ENCODE measurements at places on chromosomes 1 and 21.

GRCh38 chr21:33359446-33359845, 34.7 kb downstream of the IFNAR1 start:
- no peak for DNase-seq

- peak; percentile 63 for DNase-seq
Measured at GRCh38 chr21:42513985-42514882, 582 bp downstream of the SLC37A1 start.

GRCh38 chr1:87506147-87506546, 177.5 kb downstream of the LMO4 start:
- no peak for DNase-seq

- DNase-seq = no peak
Measured at GRCh38 chr21:31347435-31348032, 3.5 kb upstream of the TIAM1 start.

DNA sequence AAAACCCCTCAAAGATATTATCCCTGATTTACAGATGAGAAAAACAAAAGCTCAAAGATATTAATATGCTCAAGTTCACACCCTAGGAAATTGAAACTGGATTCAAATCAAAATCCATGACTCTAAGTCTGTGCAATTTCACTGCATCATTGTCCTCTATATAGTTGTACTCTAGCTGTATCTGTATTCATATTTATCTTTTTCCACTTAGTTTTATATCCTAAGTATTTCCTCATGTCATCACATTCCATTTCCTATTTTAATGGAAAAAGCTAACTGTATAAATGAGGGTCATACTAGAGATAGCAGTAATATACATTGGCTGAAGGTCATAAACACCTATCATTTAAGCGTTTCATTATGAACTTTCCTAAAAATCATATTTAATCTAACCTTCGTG, 42.2 kb upstream of the RALGPS2 start:
- DNase-seq = no peak

DNA sequence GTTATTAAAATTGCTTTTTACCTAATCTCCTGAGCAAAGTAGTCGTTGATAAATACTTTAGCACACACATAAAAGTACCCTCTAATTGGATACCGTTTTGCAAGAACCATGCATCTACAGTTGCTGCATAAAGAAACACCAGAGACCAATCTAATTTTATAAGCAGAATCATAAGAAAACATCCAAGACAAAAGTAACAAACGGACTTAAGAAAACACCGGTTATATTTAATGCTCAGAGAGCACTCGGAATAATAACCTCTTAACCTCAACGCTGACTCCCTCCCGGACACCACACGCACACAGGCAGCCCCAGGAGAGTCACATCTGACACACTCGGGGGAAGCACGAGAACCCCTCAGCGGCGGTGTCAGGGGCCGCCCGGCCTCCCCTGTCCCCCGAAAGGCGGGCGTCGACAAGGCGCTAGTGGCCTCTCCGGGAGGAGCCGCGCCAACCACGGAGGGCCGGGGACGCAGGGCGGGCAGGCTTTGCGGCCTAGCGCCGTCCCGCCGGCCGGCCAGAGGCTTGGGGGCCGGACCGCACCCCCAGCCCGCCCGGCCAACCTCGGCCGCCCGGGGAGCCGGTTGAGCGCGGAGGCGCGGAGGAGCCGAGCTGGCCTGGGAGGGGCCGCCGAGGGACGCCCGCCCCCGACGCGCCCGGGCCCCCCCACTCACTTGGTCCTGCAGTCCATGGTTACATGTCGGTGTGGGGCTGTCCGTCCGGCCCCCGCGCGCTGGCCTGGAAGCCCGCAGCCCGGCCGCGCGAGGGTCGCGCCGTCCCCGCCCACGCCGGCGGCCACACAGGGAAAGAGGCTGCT, 606 bp downstream of the DENND1B start:
- peak; percentile 50 for DNase-seq

- no peak for DNase-seq
Measured at GRCh38 chr1:48031676-48032075, 34.5 kb upstream of the TRABD2B start.

GRCh38 chr1:12075195-12076114, 12.4 kb downstream of the TNFRSF8 start:
- DNase-seq = no peak

GRCh38 chr1:109610609-109611307, 8.7 kb downstream of the GNAT2 start:
- no peak for DNase-seq

DNA sequence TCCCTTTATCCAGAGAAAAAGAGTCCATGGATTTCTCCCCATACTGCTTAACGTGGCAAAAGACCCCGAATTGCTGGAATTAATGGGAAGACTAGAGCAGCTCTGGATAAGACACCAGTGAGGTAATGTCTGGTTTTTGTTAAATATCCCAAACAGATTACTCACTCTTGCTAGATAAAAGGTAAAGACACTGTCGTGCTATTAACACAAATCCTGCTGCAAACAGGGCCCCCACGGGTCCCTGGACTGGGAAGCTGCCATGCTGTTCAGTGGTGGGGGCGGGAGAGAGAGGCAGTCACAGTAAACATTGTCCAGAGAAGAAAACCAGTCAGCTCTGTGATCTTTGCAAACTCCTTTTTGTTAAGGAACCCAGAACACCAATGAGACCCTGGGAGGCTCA, 15.2 kb upstream of the SRP9 start:
- no peak for DNase-seq

DNA sequence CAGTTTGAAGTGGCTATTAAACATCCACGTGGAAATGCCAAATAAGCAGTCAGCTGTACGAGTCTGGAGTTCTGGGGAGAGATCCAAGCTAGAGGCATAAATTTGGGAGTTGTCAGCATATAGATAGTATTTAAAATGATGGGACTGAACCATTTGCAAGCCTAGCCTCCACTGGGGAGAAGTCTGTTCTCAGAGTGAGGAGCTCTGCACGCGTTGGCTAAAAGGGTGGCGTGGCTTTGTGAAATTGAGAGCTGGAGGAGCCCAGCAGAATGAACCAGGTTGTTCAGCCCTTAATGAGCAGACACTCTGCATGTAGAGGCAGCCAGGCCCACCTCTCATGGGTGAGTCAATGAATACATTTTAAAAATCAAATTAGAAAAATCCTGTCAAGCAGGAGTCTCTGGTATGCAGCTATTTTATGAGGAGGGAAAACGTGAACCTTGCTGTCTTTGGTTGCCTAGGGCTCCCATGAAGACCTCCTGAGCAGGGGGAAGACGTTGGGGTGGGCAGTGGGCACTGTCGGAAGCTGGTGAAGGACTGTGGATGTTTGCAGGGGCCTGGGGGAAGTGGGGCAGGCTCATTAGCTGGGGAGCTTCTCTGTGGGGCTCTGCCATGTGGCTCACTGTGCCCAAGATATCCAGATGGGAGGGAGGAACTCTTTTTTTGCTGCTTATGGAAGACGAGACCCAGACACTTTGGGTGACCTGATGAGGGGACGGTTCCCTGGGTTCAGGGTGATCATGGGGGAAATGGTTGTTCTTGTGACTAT, 18.8 kb downstream of the TMCC2 start:
- DNase-seq = no peak

- no peak for DNase-seq
Measured at GRCh38 chr1:42964044-42964812, 5.6 kb upstream of the SLC2A1 start.

GRCh38 chr1:29599071-29599470, 362.7 kb downstream of the PTPRU start:
- no peak for DNase-seq

GRCh38 chr1:14607295-14607694, 8.8 kb downstream of the KAZN start:
- DNase-seq = no peak

GRCh38 chr1:60296794-60297193, 223.2 kb upstream of the C1orf87 start:
- no peak for DNase-seq

- no peak for DNase-seq
Measured at GRCh38 chr1:9927259-9927658, 15.9 kb downstream of the LZIC start.

DNA sequence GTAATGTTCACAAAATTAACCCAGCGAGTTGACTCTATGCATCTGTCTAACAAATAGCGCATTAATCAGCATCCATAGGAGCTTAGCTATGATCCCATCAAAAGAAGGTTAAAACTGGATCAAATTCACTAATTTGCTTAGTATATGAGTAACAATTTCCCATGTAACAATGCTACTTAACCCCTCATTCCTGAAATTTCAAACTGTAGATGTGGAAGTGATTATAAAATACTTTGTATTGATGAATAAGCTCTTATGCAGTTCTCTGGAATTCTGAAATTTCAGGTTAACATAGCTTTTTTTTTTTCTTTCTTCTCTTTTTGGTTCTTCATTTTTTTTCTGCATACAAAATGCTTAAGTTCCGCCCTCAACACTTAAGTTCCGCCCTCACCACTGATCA, 1272.7 kb downstream of the KCNT2 start:
- DNase-seq = no peak

- peak; percentile 54 for DNase-seq
Measured at GRCh38 chr21:42423197-42423675, 19.5 kb downstream of the UBASH3A start.

DNA sequence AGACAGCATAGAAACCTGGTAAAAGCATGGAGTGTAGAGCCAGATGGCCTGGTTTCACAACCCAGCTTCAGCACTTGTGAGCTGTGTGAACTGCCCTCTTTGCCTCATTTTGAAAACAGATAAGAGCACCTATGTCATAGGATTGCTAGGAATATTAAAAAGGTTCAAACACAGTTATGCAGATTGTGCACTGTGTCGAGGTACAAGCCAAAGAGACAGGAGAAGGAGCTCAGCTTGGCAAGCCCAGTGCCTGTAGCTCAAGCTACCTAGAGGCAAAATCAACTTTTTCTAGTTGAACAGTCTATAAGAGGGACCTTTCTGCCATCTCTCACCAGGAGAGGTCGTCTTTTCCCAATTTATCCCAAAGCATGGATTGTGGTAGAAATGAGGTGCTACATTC, 5.0 kb downstream of the CHODL start:
- DNase-seq = no peak

DNA sequence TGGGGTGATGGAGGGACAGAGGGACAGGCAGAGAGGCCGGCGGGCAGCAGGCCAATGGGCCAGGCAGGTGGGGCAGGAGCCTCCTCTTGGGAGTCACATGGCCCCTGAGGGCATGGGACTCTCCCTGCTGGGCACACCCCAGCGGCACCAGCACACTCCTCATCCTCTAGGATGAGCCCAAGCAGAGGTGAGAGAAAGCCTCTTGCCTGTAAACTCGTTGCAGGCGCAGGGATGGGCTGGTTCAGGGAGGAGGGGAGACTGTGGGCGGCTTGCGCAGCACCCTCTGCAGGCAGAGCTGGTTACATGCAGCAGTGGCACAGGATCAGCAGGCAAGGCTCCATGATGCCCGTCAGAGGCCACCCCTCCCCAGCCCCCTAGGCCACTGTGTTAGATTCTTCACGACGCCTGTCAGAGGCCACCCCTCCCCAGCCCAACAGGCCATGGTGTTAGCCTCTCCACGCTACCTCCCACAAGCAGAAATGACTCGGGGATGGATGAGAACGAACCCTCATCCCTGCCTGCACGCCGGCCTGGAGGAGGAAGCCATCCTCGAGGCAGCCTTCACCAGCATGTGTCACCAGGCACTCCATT, 209.7 kb upstream of the VAMP3 start:
- DNase-seq = no peak

DNA sequence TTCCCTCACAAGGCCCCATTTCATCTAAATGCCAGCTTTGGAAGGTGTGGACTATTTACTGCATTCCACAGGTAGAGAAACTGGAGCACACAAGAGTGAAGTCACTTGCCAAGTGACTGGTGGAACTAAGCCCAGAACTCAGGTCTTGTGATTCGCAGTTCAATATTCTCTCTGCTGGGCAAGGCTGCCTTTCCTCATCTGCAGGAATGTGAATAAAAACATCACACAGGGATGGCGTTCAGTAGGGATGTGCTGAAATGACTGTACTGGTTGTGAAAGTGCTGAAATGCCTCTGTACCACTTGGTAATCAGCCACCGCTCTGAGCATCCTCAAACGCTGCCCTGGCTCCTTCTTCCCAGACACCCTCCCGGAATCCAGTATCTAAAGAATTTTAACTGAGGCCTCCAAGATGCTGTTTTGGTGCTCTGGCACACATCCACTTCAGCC, 145.6 kb downstream of the HIVEP3 start:
- DNase-seq = no peak

- DNase-seq = peak; percentile 59
Measured at GRCh38 chr1:223831755-223832636, 13.8 kb downstream of the TP53BP2 start.

GRCh38 chr1:170414989-170415709, 116.8 kb upstream of the GORAB start:
- DNase-seq = no peak

DNA sequence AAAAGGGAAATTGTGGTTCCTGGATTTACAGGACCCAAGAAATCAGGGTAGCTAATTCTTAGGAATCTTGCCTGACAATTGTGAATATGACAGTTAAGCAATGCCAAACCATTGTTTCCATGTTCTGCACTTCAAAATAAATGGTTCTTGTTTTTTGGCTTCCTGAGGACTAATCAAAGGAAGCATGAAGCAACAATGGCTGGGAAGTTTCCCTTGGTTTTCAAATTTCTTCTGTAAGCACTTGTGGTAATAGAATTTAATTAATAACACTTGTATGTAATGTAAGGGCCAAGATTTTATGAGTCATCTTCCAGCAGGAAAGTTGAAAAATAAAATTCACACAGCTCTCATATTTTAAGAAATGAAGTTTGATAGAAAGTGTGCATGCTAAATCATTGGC, 31.7 kb downstream of the JAM2 start:
- DNase-seq = no peak

DNA sequence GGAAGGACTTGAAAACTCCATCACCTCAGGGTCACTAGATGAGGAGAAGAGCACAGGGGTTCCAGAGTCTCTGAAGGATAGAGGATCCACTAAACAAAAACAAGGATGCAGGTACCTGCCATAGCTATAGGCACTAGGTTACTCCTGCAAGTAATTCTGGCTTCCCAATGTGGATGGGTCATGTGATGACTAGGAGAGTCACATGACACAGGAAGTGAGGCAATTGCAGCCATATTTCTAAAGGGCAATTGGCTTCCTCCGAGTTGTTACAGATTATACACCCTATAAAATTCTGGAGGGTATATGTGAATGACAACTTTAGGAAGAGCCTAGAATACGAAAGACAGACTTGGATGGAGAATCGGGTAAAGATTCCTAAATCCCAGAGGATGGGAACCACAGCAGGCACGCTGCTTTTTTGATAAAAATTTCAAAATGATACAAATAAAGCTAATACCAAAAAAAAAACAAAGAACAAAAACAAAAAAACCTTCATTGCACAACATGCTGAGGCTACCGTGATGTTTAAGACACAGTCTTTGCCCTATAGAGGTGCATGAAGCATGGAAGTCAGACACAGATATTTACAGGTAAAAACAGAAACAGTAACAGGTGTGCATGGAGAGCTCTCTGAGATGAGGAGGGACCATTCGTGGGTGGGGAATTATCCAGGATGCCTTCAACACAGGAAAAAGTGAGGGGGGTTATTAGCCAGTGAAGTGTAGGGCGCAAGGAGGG, 10.5 kb downstream of the MTX1 start:
- DNase-seq = peak; percentile 46

GRCh38 chr1:163535401-163535800, 213.6 kb downstream of the NUF2 start:
- no peak for DNase-seq
